ENCODE measurements at places on chromosomes 7 and 10.

DNA sequence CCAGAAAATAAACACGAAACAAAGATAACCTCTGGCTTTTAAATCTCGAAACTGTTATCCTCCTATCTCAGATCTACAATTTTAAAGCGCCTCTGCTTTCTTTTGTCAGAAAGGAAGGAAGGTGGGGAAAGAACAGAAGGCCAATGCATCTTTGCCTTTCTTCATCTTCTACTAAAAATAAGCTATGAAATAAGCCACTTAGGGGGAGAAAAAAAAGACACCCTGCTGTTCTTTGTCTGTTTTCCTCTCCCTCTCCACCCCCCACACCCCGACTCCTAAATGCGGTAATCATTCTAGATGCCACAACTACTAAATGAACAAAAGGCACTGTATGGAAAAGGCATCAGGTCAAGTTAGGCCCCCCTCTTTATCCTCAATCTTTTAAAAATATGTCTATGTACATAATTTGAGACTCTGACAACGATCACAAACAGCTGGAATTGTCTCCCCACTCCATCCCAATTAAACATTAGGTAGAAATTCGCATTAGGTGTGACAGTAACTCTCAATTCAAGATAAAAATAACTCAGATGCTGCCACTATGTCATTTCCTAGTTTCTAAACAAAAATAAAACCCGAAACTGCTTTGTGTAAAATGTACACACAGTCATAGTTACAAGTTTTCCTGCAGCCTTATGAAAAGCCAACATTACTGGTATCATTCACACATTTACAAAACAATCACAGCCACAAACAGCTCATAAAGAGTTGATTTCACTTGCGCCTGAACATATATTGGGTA is 2.4 kb downstream of the UBE2H start:
- no peak for DNase-seq

GRCh38 chr10:101535949-101536348 is 52.1 kb downstream of the POLL start:
- no peak for DNase-seq

- no peak for DNase-seq
Measured at GRCh38 chr10:107371801-107372200, 207.3 kb upstream of the SORCS1 start.

GRCh38 chr7:20532890-20533289 is 82.6 kb upstream of the ABCB5 start:
- DNase-seq, result no peak

- no peak for DNase-seq
Measured at GRCh38 chr7:84042110-84042539, 152.5 kb downstream of the SEMA3A start.

DNA sequence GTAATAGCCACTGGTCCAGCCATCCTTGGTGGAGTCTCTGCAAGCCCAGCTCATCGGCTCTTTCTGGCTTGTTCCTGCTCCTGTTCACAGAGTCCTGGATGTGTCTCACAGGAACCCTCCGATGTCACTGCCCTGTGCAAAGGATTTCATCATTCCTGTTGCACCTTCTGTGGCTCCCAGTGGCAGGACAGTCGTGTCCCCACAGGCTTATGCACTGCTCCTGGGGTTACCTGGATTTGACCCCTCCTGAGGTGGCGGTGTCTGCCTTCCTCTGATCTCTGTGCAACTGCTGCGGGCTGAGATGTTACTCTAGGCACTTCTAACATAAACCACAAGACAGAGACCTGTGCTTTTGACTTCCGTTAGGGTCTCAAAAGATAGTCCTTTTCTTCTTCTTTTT is 30.6 kb downstream of the APBB1IP start:
- peak; percentile 50 for DNase-seq

- no peak for DNase-seq
Measured at GRCh38 chr7:29290829-29291228, 96.3 kb downstream of the CHN2 start.

GRCh38 chr10:60456053-60456452 is 66.4 kb upstream of the ANK3 start:
- DNase-seq, result no peak

DNA sequence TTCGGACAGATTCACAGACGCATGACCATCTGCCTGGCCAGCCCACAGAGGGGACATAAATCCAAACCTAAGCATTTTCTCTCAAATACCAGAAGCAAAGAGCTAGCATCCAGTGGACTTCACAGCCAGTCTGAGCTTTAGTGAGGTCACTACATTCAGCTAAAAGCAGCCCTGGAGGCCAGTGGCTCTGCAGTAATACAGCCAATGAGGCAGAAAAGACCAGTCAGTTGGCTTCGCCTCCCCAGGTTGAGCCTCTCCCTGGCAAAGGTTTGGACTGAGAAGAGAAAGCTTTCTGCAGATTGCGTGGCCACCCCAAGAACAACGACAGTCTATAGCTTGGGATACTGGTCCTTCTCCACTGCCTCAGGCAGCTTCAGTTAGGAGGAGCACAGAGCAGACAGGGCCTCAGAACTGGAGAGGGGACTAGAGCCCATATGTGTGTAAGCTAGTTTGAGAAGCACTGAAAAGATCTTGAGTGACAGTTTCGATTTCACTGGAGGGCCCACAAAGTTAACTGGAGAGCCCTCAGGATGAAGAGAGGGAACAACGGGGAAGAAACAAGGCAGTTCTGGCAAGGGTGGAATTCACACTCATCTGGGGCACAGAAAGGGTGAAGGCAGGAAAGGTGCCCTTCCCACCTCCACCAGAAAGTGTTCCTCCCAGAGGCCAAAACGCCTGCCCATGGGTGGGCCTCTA is 3.8 kb downstream of the WDR91 start:
- DNase-seq, result no peak

GRCh38 chr7:121547544-121548092 is 151.5 kb upstream of the FAM3C start:
- DNase-seq, result no peak

GRCh38 chr10:124157271-124157681 is 63.9 kb upstream of the CHST15 start:
- no peak for DNase-seq

GRCh38 chr7:107503687-107504086 is 33.8 kb downstream of the GPR22 start:
- DNase-seq, result no peak

DNA sequence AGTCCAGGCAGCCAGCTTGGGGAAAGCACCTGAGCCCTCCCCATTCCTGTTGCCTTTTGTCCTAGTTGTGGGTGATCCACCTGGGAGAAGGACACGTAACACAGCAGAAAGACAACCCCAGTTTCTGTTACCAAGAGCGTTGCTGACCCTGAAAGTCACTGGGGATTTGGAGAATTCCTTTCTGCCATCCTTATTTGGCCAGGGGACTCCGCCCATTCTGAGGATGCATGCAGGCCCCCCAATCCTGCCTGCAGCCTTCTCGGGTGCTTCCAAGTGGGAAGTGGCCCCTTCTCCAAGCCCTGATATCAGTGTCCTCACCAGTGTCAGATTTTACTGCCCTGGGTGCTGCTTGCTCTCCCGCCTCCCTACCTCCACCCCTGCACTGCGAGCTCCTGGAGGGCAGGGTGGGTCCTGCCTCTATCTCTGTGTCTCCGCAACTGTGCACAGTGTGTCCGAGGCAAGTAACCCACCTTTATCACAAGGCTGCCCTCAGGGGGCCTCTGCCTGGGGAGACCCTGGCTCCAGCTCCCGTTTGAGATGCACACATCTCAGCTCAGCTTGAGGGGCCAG is 9.2 kb upstream of the ADCY1 start:
- DNase-seq, result no peak

- peak; percentile 60 for DNase-seq
Measured at GRCh38 chr7:26199301-26200037, 1.1 kb downstream of the HNRNPA2B1 start.

GRCh38 chr10:110827410-110827809 is 44.3 kb upstream of the PDCD4 start:
- DNase-seq, result no peak

DNA sequence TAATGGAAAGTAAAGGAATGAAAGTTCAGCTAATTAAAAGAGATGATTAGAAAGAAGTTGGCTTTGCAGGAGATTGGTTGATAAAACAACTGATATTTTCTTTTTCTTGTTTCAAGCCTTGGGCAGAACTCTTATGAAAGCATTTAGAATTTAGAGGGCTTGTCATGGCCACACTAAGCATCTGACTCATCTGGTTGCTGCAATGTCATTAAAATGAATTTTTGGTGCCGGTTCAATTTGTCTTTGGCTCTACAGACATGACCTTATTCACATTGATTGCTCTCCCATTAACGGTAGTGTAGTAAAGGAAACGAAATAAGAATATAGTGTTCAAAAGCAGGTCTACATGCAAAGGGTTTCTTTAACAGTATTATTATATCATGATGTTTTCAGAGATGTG is 1012.4 kb upstream of the C7orf33 start:
- DNase-seq, result no peak

DNA sequence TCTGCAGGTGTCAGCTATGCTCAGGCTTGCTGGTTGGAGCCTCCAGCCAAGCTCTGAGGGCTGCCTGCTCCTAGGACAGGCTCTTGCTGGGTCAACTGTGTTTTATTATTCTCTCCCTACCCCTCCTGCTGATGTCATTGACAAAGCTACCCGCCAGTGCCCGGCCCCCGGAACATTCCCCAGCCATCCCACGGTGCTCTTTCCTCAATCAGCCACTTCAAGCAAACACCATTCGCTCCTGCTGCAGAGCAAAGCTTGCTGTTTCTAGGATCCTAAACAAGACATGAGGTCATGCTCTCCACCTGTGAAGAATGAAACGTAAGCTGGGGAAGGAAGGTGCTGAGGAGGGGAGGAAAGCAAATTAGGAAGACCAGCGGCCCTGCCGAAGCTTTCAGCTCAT is 2.1 kb upstream of the C10orf71 start:
- no peak for DNase-seq

All from central memory CD8-positive, alpha-beta T cell (primary cell).